ENCODE measurements at places on chromosomes 2 and 18.

- no peak for DNase-seq
These were observed 52.0 kb downstream of the STAT1 start for GRCh38 chr2:190961918-190962487.

DNA sequence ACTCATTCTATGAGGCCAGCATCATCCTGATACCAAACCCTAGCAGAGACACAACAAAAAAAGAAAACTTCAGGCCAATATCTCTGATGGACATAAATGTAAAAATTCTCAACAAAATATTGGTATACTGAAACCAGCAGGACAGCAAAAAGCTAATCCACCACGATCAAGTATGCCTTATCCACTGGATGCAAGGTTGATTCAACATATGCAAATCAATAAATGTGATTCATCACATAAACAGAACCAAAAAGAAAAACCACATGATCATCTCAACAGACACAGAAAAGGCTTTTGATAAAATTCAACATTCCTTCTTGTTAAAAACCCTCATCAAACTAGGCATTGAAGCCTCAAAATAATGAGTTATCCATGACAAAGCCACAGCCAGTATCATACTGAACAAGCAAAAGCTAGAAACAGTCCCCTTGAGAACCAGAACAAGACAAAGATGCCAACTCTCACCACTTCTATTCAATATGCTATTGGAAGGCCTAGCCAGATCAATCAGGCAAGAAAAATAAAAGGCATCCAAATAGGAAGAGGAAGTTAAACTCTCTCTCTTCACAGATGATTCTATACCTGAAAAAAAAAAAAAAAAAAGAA, 45.3 kb downstream of the RTTN start:
- no peak for DNase-seq

GRCh38 chr2:225041851-225042799, at the start of gene DOCK10:
Gene DOCK10, minus strand, starts transcription at chr2:225042468. Its CDS starts 94 bp downstream, at chr2:225042374.
- peak; percentile 72 for DNase-seq

DNA sequence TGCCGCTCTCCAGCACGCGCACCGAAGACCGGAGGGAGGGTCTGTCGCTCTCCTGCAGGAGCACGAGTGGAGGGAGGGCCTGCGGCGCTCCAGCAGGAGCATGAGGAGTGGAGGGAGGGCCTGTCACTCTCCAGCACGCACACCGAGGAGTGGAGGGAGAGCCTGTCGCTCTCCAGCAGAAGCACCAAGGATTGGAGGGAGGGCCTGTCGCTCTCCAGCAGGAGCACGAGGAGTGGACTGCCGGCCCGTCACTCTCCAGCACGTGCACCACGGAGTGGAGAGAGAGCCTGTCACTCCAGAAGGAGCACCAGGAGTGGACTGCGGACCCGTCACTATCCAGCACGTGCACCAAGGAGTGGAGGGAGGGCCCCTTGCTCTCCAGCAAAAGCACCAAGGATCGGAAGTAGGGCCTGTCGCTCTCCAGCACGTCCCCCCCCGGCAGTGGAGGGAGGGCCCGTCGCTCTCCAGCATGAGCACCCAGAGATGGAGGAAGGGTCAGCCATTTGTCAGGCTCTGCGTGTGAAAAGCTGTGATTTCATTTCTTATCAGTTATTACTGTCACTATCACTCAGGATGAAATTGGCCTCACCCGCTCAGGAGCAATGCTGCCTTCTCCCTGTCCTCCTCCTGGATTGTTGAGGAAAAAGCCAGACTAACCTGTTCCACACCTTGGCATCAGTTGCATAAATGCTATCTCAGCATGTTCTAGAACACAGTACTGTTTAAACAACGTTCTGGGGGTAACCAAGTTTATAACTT, 35.9 kb downstream of the ADI1 start:
- DNase-seq, result no peak

DNA sequence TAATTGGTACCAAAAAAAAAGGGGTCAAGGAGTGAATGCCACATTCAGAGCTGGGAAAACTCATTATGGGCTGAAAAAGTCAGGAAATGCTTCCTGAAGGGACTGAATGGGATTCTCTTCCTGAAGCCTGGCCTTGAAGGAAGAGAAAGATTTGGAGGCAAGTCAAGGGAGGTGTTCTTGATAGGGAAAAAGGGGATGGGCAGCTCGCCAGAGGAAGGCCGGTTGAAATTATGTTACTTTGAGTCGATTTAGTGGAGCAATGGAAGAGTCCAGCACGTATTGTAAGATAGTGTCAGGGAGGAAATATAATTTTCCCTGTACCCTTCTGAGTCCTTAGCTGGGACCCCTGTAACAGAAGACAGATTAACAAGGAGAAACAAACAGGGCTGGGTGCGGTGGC, 115.3 kb upstream of the STPG4 start:
- DNase-seq, result no peak

DNA sequence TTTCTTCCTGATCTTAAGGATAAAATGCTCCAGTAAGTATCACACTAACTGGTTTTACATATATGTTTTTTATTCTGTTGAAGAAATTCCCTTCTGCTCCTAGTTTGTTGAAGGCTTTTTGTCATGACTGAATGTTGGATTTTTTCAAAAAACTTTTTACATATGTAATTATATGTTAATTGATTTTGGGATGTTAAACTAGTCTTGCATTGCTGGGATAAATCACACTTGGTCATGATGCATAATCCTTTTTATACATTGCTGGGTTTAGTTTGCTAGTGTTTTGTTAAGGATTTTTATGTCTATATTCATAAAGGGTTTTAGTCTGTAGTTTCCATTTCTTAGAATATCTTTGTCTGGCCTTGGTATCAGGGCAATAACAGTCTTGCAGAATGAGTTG, 65.6 kb upstream of the TXNDC2 start:
- no peak for DNase-seq

GRCh38 chr2:25700221-25700660, 26.9 kb upstream of the DTNB start:
- peak; percentile 26 for DNase-seq

DNA sequence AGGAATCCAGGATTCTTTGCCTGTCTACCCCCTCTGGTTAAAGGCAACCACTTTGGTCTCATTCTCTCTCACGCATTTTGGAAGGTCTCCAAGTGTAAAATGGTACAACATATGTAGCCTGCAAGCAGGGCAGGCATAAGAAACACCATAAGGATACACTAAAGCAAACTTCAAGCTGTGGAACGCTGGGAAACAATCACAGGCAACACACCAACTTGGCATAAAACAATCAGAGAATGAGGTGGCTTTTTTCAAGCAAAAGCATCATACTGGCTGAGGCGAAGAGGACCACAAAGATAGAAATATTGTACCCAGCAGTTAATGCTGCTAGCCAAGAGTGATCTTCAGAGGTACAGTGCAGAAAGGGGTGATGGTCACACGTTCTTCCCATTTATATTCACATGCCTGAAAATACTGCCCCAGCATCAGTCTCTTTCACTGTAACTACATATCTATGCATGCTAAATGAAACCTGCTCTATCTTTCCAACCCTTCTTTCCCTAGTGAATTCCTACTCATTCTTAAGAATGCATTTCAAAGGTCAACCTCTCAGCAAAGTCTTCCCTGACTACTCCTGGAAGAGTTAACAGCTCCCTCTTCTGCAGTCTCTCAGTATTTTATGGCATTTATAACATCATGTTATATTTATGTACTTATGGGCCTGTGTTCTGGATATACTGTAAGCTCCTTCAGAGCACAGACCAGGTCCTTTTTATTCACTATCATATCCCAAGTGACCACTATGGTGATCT, 71.9 kb upstream of the GALNT5 start:
- DNase-seq, result no peak
